Myocyte (in vitro differentiated cells): ENCODE measurements at places on chromosomes 5 and 9. TPM values are rescaled to one million over a fixed set of nuclear protein-coding genes. Genes with fewer than 3 reads are reported as not detected.

DNA sequence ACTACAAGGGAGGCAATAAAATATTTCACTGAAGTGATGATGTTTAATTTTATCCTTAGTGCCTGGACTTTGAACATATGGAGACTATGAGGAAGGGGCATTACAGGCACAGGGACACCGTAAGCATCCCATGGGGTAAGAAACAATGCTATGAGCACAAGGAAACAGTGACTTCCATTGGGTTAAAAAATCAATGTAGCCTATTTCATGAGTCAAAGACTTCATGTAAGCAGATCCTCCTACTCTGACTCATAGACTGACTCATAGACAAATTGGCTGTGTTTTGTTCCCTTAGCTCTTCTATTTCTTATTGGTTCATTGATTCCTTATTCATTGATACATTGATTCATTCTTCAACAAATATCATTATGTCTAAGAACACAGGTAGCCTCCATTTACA, 351.0 kb downstream of the PRELID2 start:
- peak; percentile 23 for DNase-seq

DNA sequence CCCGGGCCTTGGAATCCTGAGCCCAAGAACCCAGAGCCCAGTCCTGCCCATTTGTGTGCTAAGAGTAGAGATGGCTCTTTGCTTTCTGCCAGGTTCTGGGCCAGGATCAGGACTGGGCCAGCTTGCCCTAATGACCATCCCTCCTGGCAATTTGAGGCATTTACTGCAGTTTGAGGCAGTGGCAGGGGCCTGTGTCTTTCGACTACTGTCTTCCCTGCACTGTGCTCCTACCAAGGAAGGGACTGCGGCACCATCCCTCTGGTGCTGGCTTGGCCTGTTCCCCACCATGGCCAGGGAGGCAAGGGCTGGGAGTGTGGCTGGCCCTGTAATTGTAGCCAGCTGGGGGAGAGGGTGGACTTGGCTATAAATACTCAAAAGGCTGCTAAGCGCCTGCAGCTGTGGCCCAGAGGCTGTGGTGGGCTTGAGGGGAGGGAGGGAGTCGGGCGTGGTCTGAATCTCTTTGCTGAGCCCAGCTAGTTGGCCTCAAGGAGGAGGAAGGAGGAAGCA, 4.6 kb downstream of the ENHO start:
- DNase-seq = peak; percentile 76

DNA sequence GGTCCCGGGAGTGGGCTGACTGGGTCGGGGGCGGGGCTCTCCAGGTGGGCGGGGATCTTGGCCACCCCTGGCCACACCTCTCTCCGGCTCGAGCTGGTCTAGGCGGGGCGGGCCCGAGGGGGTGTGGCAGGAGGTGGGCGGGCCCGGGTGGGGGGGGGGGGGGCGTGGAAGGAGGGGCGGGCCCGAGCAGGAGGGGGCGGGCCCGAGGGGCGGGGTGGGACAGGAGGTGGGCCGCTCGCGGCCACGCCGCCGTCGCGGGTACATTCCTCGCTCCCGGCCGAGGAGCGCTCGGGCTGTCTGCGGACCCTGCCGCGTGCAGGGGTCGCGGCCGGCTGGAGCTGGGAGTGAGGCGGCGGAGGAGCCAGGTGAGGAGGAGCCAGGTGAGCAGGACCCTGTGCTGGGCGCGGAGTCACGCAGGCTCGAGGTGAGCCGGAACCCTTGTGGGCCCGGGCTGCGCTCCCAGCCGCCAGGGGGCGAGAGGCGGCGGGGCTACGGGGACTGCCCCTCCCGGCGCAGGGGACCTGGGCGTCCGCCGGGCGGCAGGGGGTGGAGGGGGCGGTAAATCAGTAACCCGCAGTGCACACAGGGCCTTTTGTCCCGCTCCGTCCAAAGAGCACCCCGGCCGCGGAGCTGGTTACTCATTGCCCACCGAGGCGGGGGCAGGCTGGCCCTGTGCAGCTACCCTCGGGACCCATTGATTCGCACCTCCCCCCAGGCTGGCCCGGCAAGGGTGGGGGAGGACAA, at the start of gene FGFR4:
FGFR4 (plus strand) TSS at position 262 of the 744 bp plus-strand sequence. CDS start 2,688 bp downstream, outside the sequence.
- DNase-seq = peak; percentile 75

GRCh38 chr5:83467371-83468035, 4.0 kb upstream of the VCAN start:
- no peak for DNase-seq

DNA sequence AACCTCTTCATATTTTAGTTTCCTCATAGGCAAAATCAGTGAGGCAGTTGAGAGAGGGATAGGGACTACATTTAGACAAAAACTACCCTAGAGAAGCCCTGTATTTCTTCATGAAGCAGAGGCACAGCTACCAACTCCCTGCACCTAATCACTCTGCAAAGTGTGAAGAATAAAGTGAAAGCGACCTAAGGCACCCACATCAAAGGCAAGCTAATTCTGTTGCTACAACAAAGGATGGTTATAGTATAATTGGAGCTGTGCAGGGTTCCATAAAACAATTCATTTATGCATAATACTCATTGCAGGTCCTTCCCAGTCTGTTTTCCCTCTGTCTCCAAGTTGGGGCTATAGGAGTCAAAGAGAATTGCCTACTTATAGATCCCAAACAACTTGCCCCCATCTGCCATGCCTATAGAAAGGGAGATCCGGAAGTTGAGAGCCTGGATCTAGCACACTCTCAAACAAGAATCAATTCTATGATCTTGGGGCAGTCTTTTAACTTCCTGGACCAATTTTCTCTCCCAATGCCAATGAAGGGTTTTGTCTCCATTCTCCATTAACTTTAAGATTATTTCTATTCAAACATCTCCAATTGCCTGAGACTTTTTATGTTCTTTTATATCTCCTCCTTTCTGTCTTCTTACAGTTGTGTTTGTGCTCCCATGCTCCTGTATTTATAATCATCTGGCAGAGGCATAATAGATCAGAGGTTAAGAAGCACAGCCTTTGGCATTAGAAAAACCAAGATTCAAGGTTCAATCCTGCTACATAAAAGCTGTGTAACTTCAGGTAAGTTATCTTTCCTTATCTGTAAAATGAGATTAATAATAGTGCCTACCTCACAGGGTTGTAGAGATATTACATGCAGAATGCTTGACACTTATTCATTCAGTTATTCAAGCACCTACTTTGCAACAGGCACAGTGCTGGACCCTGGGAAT, 56.0 kb upstream of the PTGER4 start:
- DNase-seq = no peak

DNA sequence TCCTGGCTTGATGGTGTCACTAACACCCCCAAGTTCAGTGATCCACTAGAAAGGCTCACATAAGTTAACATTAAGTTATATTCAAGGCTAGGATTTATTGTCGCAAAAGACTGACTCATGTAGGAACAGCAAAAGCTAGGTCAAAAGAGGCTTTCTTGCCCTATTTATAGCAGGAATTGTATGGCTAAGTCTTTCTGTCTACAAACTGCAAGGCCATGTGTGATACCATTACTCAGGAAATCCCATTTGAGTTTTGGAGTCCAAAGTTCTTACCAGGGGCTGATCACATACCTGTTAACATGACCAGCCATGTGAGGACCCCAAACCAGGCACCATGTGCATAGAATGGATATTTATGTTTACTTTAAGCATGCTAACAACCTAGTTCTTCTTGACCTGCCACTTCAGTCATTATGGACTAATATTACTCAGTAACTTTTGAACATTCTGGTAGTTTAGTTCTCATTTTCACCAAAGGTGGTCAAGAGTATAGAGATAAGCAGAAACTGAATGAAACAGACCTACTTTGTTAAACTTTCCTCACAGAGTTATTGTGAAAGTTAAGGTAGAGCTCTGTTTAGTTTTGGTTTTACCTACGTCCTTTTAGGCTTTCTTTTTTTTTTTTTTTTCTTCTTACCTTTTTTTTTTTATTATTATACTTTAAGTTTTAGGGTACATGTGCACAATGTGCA, 281.1 kb downstream of the FER start:
- DNase-seq = no peak

- no peak for DNase-seq
These were observed 3.3 kb upstream of the ADCY2 start for GRCh38 chr5:7392693-7393024.

- peak; percentile 72 for DNase-seq
These were observed 76.7 kb downstream of the ITGA1 start for GRCh38 chr5:52864371-52864770.

- DNase-seq = no peak
These were observed 625.5 kb upstream of the RORB start for GRCh38 chr9:73871636-73872035.

DNA sequence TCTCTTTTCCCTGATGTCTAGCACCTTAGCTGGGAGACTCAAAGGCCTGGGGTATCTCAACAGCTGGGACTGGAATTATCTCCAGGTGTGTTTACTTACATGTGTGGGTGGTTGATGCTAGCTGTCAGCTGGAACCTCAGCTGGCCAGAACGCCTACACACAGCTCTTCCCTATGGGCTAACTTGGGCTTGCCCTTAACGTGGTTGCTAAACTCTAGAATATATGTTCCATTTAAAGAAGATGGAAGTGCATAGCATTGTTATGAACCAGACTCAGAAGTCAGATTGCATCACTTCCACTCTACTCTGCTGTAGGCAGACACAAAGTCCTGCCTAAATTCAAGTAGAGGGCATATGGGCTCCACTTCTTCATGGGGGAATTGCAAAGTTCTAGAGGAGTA, 29.3 kb downstream of the SGCD start:
- DNase-seq = no peak

- DNase-seq = no peak
These were observed 309.4 kb downstream of the KDM4C start for GRCh38 chr9:7067169-7067568.

GRCh38 chr5:168624850-168625364, 45.7 kb upstream of the PANK3 start:
- no peak for DNase-seq

- peak; percentile 18 for DNase-seq
These were observed 37.7 kb upstream of the CSNK1G3 start for GRCh38 chr5:123474228-123474627.

GRCh38 chr5:54553659-54554207, 36.2 kb downstream of the SNX18 start:
- no peak for DNase-seq

GRCh38 chr5:170745481-170746071, 37.9 kb upstream of the GABRP start:
- DNase-seq = peak; percentile 29

DNA sequence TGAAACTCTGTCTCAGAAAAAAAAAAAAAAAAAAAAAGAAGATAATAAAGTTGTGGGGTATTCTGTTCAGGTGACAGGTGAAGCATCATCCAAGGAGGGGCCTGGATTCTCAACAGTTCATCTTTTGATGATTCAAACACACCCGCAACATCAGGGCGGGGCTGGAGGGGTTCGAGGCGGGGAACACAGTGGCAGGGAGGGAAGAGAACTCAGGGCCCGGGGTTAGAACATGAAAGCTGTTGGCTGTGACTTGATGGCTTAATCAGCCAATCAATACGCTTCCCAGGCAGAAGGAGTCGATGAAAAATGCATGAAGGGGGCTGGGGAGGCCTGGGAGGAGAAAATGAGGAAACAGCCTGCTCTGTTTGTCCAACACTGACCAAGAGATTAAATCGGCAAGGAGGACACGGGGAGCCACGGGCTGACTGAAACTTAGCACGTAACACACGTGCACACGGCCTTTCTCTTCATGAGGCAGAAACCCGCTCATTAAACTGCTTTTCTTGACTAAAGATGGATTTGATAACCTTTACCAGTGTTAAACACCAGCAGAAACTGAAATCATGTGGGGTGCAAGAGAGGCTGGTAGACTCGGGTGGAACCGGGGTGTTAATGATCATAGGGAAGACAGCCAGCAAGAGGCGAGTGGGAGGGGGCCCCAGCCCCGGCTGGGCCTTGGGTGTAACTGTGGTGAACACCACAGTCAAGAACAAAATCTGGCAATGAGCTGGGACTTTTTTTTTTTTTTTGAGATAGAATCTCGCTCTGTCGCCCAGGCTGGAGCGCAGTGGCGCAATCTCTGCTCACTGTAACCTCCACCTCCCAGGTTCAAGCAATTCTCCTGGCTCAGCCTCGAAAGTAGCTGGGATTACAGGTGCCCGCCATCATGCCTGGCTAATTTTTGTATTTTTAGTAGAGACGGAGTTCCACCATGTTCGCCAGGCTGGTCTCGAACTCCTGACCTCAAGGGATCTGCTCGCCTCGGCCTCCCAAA, 105.7 kb upstream of the RAPGEF1 start:
- DNase-seq = no peak

- DNase-seq = no peak
These were observed 159.2 kb downstream of the ZDHHC21 start for GRCh38 chr9:14533867-14534640.

OR13J1 gene
- not detected in 2 replicates for total RNA-seq

CCNI2 gene
- not detected in 2 replicates for total RNA-seq

FAM174A gene
- 57.3 and 76.0 TPM in 2 replicates for total RNA-seq

AIF1L gene
- 75.4 and 163 TPM in 2 replicates for total RNA-seq

GABRP gene
- not detected in 2 replicates for total RNA-seq

ADGRD2 gene
- total RNA-seq = not detected in 2 replicates

TRIM36 gene
- total RNA-seq = 10.5 and 16.9 TPM in 2 replicates

C5orf24 gene
- 96.8 and 109 TPM in 2 replicates for total RNA-seq

SMC5 gene
- total RNA-seq = 26.0 and 28.5 TPM in 2 replicates

LIFR gene
- total RNA-seq = 11.1 and 16.2 TPM in 2 replicates

TOR1A gene
- 40.5 and 47.0 TPM in 2 replicates for total RNA-seq

HTR4 gene
- total RNA-seq = not detected in 2 replicates

CMYA5 gene
- total RNA-seq = 0.47 and 0.56 TPM in 2 replicates

SEMA6A gene
- 0.27 and 0.99 TPM in 2 replicates for total RNA-seq

F2RL2 gene
- 0.31 and 0.48 TPM in 2 replicates for total RNA-seq
